ENCODE measurements at places on chromosomes 1 and 21. TPM values are rescaled to one million over a fixed set of nuclear protein-coding genes. Genes with fewer than 3 reads are reported as not detected.
A peak's percentile ranks its signal among the peaks of the same experiment; 100 is the strongest.

DNA sequence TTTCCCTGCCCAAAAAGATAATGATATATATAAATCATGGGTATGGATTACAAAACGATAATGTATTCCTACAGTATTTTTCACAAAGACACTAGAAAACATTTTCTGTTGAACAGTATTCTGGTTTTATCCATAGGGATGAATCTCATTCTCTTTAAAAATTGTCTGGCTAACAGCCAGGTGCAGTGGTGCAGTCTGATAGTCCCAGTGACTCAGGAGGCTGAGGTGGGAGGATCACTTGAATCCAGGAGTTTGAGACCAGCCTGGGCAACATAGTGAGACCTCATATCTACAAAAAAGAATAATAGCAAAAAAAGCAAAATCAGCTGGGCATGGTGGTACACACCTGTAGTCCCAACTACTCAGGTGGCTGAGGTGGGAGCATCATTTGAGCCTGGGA lies 23.3 kb downstream of the PIP5K1A start:
- no peaks in the 10 kb centered on the region for H3K27me3 ChIP-seq
- peaks cover 49% of the 10 kb centered on the region for H3K4me1 ChIP-seq
- no peak overlapping the region for H3K27ac ChIP-seq
- peaks cover 30% of the 10 kb centered on the region for H3K36me3 ChIP-seq
- no peak for DNase-seq

DNA sequence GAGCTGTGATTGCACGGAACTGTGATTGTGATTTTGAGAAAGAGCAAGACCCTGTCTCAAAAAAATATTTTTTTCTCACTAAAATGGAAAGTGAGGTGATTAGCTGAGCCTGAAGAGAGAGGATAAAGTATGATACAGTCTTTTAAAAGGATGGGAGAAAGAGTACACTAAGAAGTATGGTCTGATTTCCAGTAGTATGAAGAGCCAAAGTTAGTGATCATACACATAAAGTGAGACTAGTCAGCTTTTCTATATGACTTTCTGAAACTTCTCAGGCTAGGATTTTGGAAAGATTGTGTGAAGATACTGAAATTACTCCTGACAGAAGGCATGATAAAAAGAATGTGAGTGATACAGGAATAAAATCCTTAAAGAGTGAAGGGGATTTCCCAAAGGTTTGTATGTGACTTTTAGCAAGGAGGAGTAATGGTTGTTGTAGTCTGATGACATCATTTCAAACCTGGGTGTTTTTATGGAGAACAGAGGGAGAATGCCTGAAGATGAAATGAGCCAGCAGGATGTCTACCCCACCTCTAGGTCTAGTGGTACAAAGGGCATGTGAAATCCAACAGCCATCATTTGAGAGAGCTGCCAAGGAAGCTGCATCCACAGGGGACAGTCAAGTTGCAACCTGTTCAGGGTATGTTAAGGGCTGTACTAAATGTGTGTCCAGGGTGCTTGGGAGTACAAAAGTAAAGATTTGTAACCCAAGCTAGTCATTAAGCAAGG lies 157.7 kb downstream of the PIK3R3 start:
- DNase-seq = no peak
- no peaks in the 10 kb centered on the region for H3K27me3 ChIP-seq
- H3K36me3 ChIP-seq = no peaks in the 10 kb centered on the region
- no peak overlapping the region for H3K27ac ChIP-seq
- H3K4me3 ChIP-seq = no peak overlapping the region
- peaks cover 5% of the 10 kb centered on the region for H3K4me1 ChIP-seq

- H3K27me3 ChIP-seq = no peaks in the 10 kb centered on the region
- no peak overlapping the region for H3K4me3 ChIP-seq
- H3K36me3 ChIP-seq = peaks cover 62% of the 10 kb centered on the region
- no peak overlapping the region for H3K27ac ChIP-seq
- DNase-seq = no peak
- peaks cover 12% of the 10 kb centered on the region for H3K4me1 ChIP-seq
These were observed 29.8 kb downstream of the AGT start for GRCh38 chr1:230684146-230684545.

GRCh38 chr1:181159451-181160140 lies 71.1 kb downstream of the IER5 start:
- no peaks in the 10 kb centered on the region for H3K4me1 ChIP-seq
- no peak for DNase-seq
- H3K27ac ChIP-seq = no peak overlapping the region
- H3K4me3 ChIP-seq = no peak overlapping the region
- no peaks in the 10 kb centered on the region for H3K36me3 ChIP-seq

Gene IL22RA1
- not detected for total RNA-seq

DNA sequence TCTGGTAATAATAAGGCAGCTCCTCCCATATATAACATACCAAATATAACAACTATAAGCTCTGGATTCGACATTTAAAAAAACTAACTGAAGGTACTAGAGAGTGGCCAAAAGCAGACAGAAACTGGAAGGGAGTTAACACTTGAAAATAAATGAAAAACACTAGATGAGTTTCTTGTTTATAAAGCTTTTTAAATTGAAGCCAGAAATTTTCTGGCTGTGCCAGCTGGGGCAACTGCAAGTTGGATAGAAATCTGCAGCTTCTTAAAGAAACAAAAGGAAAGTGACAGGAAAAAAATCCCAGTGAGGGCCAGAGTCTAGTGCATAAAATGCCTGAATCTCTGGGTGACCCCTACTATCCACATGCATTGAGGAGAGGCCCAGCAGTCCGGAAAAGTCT lies 432.7 kb downstream of the SMYD3 start:
- no peak overlapping the region for H3K4me3 ChIP-seq
- H3K4me1 ChIP-seq = peaks cover 21% of the 10 kb centered on the region
- H3K27ac ChIP-seq = no peak overlapping the region
- DNase-seq = no peak
- H3K36me3 ChIP-seq = no peaks in the 10 kb centered on the region

- no peak overlapping the region for H3K4me3 ChIP-seq
- no peak for DNase-seq
- no peaks in the 10 kb centered on the region for H3K27me3 ChIP-seq
- H3K4me1 ChIP-seq = peaks cover 28% of the 10 kb centered on the region
- no peak overlapping the region for H3K27ac ChIP-seq
- no peaks in the 10 kb centered on the region for H3K36me3 ChIP-seq
These were observed 25.7 kb downstream of the CRYAA start for GRCh38 chr21:43194303-43195120.

- peak overlapping the region; percentile 49 for H3K4me3 ChIP-seq
- H3K4me1 ChIP-seq = peaks cover 22% of the 10 kb centered on the region
- H3K36me3 ChIP-seq = peaks cover 41% of the 10 kb centered on the region
- peak overlapping the region; percentile 80 for H3K27ac ChIP-seq
These were observed 25.7 kb downstream of the PRMT2 start for GRCh38 chr21:46661211-46661625.

DNA sequence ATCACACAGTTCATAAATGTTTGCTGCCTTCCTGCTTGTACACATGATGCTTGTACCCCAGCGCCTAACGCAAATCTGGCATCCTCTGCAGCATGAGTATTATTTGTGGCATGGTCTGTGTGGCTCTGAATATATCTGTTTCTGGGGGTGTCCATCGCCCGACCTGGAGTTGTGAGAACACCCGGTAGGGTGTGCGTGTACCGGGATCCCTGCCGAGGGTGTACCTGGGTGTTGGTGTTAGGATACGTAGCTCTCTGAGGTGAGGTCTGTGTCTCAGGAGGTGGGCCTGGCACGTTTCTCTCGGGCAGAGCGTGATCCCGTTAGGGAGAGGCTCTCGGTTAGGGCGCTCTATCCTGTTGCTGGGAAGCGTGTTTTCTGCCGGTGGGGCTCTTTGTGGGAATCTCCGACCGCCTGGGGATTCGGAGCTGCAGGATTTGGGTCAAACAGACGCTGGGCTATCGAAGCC lies 10.4 kb upstream of the CDC20 start:
- H3K4me1 ChIP-seq = peaks cover 24% of the 10 kb centered on the region
- H3K27me3 ChIP-seq = no peaks in the 10 kb centered on the region
- no peak for DNase-seq

Gene TRIM67
- total RNA-seq = under 0.01 TPM

GRCh38 chr1:119485201-119485600 lies 21.8 kb upstream of the HSD3B1 start:
- no peaks in the 10 kb centered on the region for H3K4me1 ChIP-seq
- DNase-seq = peak; percentile 74
- H3K27me3 ChIP-seq = no peaks in the 10 kb centered on the region
- no peak overlapping the region for H3K27ac ChIP-seq

DNA sequence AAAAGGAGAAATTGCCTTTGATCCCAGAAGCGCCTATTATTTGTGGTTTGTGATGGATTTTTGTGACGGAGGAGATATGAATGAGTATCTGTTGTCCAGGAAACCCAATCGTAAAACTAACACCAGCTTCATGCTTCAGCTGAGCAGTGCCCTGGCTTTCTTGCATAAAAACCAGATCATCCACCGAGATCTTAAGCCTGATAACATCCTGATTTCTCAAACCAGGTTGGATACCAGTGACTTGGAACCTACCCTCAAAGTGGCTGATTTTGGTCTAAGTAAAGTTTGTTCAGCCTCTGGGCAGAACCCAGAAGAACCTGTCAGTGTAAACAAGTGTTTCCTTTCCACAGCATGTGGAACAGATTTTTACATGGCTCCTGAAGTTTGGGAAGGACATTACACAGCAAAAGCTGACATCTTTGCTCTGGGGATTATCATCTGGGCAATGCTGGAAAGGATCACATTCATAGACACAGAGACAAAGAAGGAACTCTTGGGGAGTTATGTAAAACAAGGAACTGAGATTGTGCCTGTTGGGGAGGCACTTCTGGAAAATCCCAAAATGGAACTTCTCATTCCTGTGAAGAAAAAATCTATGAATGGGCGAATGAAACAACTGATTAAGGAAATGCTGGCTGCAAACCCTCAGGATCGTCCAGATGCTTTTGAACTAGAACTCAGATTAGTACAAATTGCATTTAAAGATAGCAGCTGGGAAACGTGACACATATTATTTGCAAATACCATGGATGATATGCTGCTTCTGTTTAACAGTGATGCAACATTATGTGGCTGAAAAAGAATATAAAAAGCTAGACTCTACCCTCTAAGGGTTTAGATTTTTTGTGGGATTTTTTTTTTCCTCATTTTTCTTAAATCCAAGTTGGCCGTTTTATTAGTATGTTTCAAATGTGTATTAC lies 10.5 kb downstream of the PDIK1L start:
- no peak overlapping the region for H3K4me3 ChIP-seq
- H3K4me1 ChIP-seq = peaks cover 7% of the 10 kb centered on the region
- H3K36me3 ChIP-seq = peaks cover 40% of the 10 kb centered on the region
- DNase-seq = no peak
- no peaks in the 10 kb centered on the region for H3K27me3 ChIP-seq

GRCh38 chr1:52569449-52570210 lies 16.7 kb upstream of the TUT4 start:
- no peak overlapping the region for H3K4me3 ChIP-seq
- H3K27me3 ChIP-seq = no peaks in the 10 kb centered on the region
- no peak overlapping the region for H3K27ac ChIP-seq
- H3K4me1 ChIP-seq = no peaks in the 10 kb centered on the region
- no peak for DNase-seq

DNA sequence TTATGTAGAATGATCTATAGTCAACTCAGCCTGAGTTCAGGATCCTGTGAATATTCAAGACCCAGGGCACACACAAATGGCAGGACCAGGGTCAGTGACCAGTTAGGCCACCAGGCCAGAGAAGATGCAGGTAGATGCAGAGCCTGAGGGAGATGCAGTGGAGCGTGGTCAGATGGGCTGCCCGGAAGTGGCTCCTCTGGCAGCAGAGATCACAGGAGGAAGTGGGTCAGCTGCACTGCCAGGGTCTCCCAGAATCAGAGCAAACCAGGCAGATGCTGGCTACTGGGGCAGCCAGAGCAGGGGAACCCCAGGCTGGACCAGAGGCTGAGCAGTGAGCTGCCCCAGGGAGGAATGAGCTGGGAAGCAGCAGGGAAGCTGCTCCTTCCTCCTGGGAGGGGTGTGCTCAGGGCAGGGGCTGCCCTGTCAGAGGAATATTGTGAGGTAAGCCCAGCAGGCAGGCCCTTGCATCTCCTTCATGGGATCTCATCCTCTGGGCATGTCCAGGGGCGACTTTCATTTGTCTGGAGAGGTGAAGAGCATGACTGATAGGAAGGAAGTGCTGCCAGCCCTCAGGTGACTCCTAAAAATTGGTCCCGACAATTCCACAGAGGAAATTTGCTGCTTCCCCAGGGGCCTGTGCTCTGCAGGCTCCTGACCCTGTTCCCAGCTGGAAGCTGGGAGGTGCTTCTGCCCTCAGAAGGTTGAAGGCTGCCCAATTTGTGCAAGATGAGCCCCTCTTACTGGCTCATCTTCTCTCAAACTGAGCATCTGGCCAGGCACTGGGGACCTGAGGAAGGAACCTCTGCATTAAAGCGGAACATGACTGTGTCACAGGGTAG lies 49.3 kb downstream of the STUM start:
- H3K36me3 ChIP-seq = no peaks in the 10 kb centered on the region
- H3K27me3 ChIP-seq = no peaks in the 10 kb centered on the region
- no peak for DNase-seq

DNA sequence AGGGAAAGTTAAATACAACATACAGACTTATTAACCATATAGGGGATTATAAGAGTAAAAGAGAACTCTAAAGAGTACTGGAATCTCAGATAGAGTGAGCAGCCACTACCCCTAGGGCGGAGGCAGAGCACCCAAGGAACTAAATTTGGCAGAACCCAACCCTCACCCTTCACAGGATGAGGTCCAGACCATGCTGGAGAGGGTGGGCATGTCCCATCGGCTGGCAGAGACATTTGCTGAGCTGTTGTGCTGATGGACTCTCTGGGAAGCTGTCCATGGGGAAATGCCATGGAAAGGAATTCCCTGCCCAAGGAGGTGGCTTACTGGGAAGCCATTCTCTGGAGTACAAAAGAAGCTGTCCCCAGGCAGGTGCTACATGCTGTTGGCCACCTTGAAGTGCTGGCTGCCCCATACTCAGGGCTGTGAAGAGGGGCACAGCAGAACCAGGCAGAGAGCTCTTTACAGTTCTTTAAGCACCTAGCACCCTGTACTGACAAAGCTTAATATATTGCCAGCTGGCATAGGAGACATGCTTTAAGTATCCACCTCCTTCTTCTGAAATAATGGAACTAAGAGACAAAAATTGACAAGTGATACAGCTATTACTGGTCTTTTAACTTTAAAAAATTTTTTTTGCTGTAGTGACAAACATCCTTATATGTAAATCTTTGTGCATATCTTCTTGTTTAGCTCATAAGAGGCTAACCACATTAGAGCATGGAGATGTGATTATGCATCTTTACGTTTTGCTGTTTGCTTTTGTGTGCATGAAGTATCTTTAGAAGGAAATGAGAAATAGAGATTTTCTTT lies 29.6 kb downstream of the TSNAX start:
- H3K4me3 ChIP-seq = no peak overlapping the region
- no peak overlapping the region for H3K27ac ChIP-seq
- H3K4me1 ChIP-seq = no peaks in the 10 kb centered on the region
- DNase-seq = no peak
- peaks cover 6% of the 10 kb centered on the region for H3K36me3 ChIP-seq

DNA sequence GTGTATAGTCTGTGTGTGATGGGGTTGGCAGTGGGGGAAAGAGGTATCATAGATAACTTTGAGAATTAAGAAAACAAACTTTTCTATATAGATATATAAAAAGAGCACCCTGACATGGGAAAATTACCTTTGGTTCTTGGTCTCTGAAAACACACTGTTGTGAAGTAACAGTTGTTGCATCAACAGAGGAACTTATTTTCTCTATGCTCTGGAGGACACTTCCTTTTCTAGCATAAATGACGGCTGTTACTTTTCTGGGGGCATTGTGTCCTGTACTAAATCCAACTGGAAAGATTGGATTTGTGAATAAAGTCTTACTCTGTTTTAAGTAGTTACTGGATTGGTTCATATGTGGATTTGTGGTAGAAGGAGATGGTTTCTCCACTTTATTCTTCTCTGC lies 12.6 kb downstream of the LRIF1 start:
- peaks cover 38% of the 10 kb centered on the region for H3K36me3 ChIP-seq
- H3K4me1 ChIP-seq = no peaks in the 10 kb centered on the region
- no peak overlapping the region for H3K27ac ChIP-seq
- no peak overlapping the region for H3K4me3 ChIP-seq
- no peaks in the 10 kb centered on the region for H3K27me3 ChIP-seq
- no peak for DNase-seq

Gene MROH9
- total RNA-seq = not detected

All from esophagus muscularis mucosa (tissue), 4 donors.